ENCODE measurements at places on chromosomes 4 and X.

GRCh38 chr4:89836897-89837384, at the start of gene SNCA:
SNCA (minus strand) TSS chr4:89837161; CDS start chr4:89835667, 1,494 bp downstream.
- DNase-seq = no peak

DNA sequence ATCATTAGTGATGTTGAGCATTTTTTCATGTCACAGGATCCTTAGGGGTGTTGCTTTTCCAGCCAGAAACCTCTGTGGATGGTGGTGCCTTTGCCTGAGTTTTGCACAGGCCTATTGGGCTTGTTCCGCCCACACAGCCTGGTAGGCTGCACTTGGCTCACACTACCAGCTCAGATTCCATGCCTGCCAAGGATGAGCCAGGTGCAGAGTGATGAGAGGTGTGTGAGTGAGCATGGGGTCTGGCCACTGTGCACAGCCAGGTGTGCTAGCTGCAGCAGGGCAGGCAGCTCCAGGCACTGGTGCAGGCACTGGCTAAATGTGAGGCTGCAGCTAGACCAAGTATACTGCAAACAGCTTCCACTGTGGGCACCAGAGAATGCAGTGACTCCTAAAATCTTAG, 341.6 kb downstream of the FSTL5 start:
- DNase-seq = no peak

- no peak for DNase-seq
Observed at GRCh38 chr4:138097912-138098600, 144.1 kb downstream of the SLC7A11 start.

GRCh38 chrX:45751156-45751555, 550.5 kb upstream of the DIPK2B start:
- DNase-seq = no peak

DNA sequence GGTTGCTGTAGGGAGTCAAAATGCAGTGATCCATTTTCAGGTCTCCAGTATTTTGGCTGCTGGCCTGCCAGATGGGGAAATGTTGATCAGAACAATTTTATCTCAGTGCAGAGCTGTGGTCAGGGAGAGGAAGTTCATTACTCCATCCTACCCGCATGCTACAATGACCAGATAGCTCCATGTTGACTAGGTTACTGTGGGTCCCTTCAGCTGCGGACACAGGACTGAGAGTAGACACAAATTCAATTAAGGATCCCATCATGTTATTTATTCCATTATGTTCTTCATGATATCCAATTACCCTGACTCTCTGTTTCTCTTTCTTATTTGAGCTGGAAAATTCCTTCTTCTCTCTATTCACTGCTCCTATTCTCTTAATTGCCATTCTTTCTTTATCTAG, 16.3 kb downstream of the SYNPO2 start:
- no peak for DNase-seq

DNA sequence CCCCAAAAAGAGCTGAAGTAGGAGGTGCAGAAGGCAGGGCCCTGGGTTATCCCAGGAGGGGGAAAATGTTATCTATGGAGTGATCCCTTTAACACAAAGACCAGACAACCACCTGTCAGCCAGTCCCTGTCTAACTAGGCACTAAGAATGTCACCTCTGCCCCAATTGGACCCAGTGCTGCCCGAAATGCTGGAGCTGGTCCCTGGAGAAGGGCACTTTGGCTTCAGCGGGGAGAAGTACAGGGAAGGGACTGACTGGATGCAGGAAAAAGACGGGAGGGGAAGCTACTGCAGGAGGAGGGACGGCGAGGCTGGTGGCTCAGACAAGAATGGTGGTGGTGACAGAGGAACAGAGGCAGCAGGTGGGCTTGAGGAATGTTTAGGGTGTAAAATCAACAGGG, 17.3 kb downstream of the PHKA2 start:
- no peak for DNase-seq

- no peak for DNase-seq
Observed at GRCh38 chrX:3548765-3549391, 164.6 kb downstream of the PRKX start.

All from stimulated activated CD4-positive, alpha-beta T cell treated with anti-CD3 and anti-CD28 coated beads, Interleukin-1b, Interleukin-23, amount 100 ng/mL, for 1 hour (primary cell).